ENCODE measurements at places on chromosomes 7 and 10.

- no peak for DNase-seq
These were observed 54.0 kb downstream of the DOCK4 start for GRCh38 chr7:112152186-112152585.

DNA sequence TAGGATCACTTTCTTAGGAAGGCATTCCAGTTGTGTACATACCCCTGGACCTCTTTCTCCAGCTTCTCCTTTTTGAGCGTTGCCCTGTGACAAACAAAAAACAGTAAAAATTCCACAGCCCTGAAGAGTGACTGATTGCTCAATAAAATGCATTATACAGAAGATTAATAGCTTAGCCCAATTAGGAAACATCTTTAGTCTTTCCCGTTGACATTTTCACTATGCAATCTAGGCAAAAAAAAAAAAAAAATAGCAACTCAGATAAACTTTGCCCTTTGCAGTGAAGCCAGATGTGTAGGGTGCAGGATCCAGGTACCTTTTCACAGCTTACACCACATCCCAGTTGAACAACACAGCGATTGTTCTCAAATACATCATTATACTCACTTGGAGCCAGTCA is 17.9 kb downstream of the COL28A1 start:
- DNase-seq: no peak

DNA sequence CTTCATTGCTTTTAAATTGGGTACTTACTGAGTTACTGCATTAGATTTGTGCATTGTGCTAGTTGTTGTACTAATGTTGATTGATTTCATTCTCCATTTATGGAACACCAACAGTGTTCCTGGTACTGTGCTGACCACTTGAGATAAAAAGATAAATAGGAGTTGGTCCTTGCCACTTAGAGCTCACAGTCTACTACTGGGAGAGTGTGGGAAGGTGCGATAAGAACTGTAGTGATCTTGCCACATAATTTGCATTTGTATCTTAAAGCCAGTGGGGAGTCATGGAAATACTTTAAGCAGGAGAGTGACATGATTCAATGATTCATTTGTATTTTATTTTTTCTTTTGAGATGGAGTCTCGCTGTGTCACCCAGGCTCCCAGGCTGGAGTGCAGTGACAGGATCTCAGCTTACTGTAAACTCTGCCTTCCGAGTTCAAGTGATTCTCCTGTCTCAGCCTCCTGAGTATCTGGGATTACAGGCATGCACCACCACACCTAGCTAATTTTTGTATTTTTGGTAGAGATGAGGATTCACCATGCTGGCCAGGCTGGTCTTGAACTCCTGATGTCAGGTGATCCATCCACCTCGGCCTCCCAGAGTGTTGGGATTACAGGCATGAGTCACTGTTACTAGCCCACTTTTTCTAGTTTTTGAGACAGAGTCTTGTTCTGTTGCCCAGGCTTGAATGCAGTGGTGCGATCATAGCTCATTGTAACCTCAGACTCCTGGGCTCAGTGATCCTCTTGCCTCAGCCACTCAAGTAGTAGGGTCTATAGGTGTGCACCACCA is 51.2 kb upstream of the TMEM248 start:
- DNase-seq: no peak

GRCh38 chr7:72059925-72060324 is 352.2 kb downstream of the CALN1 start:
- no peak for DNase-seq

- DNase-seq: no peak
These were observed at the start of gene ST8SIA6 for GRCh38 chr10:17454161-17455014. Gene ST8SIA6 (minus strand): TSS chr10:17454595. CDS start chr10:17454255, 340 bp downstream.

DNA sequence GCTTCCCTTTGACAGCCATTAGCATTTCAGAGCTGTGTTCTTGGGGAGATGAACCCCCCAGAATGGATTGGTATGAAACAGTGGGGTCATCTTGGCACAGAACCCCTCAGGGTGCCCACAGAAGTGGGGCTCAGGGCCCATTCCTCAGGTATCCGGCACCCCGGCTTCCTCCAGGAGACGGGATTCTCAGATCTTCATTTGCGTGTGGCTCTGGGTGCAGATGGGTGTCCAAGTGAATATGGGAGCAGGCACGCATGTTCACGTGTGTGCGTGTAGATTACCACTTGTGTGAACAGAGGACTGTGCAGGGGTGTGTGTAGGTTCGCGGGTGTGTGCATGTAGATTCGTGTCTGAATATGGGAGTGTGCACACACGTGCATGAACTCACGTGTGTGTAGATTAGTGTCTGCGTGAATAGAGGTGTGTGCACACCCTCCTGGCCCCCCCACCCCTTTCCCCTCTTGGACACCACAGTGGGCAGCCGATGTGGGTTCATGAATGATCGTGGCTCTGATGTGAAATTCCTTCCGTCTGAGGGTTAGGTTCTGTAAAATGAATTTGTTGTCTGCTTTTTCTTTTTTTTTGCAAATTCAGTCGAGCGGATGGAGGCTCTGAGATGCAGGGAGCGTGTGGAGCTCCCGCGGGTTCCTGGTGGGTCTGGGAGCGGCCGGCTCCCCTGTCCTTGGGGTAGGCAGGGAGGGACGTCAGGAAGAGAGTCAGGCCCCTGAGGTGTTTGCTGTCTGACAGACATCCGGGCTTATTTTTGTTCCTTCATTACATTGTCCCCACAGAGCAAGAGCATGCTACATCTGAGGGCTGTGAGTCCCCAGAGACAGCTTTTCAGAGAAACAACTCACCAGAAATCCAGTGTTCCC is 7.4 kb downstream of the ELFN1 start:
- DNase-seq: no peak

- no peak for DNase-seq
These were observed 96.0 kb upstream of the JCAD start for GRCh38 chr10:30155401-30155800.

- DNase-seq: no peak
These were observed 68.5 kb upstream of the EEPD1 start for GRCh38 chr7:36084485-36085091.

GRCh38 chr7:46839651-46840050 is 742.3 kb downstream of the TNS3 start:
- no peak for DNase-seq

DNA sequence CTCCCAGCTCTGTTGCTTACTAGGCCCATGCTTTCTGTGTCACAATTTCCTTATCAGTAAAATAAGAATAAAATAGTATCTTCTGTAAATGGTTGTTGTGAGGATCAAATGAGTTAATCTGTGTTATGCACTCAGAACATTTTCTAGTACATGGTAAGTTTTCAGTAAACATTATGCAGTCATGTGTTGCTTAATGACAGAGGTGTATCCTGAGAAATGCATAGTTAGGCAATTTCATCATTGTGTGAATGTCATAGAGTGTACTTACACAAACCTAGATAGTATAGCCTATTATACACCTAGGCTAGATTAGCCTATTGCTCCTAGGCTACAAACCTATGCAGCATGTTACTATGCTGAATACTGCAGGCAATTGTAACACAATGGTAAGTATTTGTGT is 4.4 kb downstream of the PTTG1IP2 start:
- no peak for DNase-seq

DNA sequence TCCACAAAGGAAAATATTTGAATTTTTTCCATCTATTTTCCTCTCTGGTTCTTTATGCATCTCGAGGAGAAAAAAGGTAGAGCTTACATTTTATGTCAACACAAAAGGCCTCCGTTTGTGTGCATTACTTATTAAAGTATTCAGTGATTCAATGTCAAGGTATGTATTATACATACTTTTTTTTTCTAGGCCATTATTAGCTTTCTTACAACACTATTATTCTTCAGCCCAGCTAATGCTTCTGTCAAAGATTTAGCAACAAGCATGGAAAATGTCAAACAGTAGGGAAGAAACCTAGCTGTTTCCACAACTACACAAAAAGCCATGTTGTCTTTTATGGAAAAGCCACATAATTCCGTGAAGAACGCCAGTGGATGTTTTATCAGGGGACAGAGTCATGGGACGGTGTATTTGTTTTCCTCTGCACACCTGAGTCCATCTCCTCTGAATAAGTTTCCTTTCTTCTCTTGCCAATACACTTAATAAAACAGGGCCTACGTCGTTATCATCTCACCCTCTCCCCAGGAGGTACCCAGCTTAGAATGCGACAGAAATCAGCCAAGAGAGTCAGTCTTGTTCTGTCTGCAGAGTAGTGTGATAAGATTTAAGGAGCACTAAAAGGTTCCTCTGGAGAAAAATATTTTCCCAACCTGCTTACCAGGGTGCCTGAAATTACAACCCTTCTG is 209.7 kb upstream of the AUTS2 start:
- DNase-seq: no peak

GRCh38 chr7:12490107-12490688 is 80.3 kb upstream of the SCIN start:
- no peak for DNase-seq

GRCh38 chr10:110773693-110774068 is 98.0 kb upstream of the PDCD4 start:
- no peak for DNase-seq

DNA sequence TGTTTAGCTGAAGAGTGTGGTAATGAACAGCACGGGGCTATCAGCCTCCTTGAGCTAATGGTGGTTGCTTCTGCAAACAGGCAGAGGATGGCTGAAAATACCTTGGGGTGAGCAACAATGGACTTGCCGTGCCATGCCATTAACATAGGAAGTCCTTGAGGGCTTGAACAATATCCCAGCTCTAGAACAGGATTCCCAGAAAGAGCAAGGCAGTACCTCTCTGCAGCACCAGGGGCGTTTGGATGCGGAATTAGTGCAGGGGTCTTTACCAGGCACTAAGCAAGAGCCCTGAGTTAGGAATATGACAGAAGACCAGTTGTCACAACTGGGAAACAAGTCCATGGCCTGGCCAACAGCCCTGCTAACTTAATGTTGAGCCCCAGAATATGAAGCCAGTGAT is 143.2 kb upstream of the COBL start:
- DNase-seq: no peak

GRCh38 chr10:34237898-34238455 is 577.1 kb downstream of the PARD3 start:
- DNase-seq: no peak

DNA sequence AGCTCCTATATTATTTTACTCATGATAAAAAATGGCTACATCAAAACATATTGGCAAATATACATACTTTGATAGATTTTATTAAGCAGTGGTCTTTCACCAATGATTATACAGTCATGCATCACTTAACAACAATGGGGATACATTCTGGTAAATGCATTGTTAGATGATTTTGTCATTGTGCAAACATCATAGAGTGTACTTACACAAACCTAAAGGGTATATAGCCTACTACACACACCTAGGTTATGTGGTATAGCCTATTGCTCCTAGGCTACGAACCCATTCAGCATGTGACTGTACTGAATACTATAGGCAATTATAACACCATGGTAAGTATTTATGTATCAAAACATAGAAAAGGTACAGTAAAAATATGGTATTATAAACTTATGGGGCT is 98.9 kb upstream of the IL6 start:
- DNase-seq: no peak

- no peak for DNase-seq
These were observed 192.8 kb downstream of the GPAM start for GRCh38 chr10:111990734-111991133.

GRCh38 chr7:73894733-73895551 is 34.0 kb downstream of the TMEM270 start:
- no peak for DNase-seq

- no peak for DNase-seq
These were observed 68.3 kb downstream of the HYCC1 start for GRCh38 chr7:22945584-22945983.

GRCh38 chr10:132141526-132142395 is 45.0 kb upstream of the DPYSL4 start:
- no peak for DNase-seq

DNA sequence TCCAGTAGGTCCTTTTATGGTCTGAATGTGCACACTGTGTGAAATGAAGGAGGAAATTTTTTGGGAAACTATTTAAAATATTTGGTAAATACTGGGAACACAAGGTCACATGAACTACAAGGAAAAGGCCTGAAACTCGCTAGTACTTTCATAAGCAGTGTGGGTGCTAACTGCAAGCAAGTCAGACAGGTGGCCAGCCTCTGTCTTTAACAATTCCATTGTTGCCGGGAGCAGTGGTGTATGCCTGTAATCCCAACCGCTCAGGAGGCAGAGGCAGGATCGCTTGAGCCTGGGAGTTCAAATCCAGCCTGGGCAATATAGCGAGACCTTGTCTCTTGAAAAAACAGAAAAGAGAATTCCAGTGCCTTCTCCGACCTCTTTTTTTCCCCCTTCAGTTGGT is 37.5 kb downstream of the SMURF1 start:
- no peak for DNase-seq

DNA sequence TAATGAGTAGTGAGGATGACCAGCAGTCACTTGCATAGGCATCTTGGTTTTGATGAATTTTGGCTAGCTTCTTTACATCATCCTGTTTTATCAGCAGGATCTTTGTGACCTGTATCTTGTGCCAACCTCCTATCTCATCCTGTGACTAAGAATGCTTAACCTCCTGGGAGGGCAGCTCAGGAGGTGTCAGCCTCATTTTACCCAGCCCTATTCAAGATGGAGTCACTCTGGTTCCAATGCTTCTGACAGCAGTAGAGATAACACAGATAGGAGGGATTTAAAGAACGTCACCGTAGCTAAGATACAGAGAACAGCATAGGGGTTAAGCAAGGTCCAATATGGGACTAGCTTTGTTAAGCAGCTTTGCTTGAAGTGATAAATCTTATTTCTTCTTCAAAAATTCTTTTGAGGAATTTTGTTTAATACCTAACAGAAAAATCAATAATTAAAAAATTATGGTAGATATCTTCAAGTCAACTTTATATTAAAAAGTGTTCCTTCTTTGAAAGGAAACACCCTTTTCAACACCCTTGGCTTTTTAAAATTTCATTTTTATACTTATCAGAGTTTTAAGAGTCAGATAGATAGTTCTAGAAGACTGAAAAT is 39.9 kb downstream of the TMEM229A start:
- no peak for DNase-seq

- DNase-seq: no peak
These were observed 57.0 kb upstream of the GPR158 start for GRCh38 chr10:25117757-25118156.
